ENCODE measurements at places on chromosomes 4 and X.

GRCh38 chrX:1464041-1464970 is 11.6 kb upstream of the ASMTL start:
- no peak for DNase-seq

GRCh38 chrX:149962859-149963757 is 24.8 kb upstream of the EOLA2 start:
- DNase-seq, result peak; percentile 33

GRCh38 chr4:114945616-114946015 is 167.8 kb downstream of the NDST4 start:
- DNase-seq, result no peak

DNA sequence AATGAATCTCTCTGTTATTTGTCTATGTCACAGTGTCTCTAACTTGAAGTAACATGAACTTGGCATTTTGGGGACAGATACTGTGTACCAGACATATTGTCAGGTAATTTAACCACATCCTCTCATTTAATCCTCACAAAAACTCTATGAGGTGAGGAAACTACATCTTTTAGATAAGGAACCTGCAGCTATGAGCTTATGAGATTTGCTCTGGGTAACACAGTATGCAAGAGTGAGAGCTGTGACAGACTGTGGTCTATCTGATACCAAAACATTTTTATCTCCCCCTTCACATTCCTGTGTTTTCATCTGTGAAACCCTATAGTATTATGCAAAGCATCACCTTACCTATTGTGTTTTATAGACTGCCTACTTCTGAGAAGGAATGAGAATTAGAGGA is 58.4 kb upstream of the HS3ST1 start:
- DNase-seq, result no peak

- DNase-seq, result no peak
Observed at GRCh38 chr4:16706251-16706650, 192.2 kb downstream of the LDB2 start.

Data from AG04450 (cell line).